ENCODE measurements at places on chromosomes 6 and 20.

DNA sequence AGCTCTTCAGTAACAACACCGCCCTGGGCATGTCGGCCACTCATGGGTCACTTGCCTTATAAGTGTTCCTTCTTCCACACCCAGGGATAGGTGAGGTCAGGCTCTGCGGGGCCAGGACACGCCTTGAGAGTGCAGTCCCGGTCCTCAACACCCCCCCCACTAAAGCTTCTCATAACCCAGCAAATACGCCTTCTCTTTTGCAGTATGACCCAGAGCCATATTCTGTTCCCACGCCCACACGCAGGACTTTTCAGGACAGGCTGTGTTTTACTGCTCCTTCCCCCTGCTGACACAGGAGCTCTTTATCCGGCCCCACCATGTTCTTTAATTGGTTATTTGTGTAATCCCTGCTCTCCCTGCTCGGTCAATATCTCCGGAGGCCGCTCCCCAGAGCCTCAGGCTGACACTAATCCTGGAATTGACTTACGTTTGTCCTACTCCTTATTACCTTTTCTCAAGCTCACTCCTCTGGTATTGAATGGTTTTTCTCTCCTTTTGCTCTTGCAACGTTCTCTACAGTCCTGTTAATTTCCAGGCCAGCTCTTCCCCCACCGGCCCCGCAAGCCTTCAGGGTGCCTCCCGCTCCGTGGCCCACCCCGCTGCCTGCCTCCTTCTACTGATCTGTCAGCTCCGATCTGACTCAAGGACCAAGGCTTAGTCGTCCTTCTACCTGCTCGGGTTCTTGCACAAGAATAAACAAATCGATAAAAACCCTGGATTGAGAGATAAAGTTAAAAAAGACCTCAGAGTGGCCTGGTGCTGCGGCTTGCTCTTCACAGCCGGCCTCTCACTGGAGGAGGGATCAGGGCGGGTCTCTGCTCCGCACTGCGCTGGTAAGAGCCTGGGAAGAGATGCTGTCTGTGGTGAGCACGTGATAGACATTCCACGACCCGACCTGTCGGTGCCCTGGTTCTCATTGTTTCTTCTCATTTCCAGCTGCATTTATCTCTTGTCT lies 357.5 kb downstream of the ZFAND3 start:
- no peak for DNase-seq

DNA sequence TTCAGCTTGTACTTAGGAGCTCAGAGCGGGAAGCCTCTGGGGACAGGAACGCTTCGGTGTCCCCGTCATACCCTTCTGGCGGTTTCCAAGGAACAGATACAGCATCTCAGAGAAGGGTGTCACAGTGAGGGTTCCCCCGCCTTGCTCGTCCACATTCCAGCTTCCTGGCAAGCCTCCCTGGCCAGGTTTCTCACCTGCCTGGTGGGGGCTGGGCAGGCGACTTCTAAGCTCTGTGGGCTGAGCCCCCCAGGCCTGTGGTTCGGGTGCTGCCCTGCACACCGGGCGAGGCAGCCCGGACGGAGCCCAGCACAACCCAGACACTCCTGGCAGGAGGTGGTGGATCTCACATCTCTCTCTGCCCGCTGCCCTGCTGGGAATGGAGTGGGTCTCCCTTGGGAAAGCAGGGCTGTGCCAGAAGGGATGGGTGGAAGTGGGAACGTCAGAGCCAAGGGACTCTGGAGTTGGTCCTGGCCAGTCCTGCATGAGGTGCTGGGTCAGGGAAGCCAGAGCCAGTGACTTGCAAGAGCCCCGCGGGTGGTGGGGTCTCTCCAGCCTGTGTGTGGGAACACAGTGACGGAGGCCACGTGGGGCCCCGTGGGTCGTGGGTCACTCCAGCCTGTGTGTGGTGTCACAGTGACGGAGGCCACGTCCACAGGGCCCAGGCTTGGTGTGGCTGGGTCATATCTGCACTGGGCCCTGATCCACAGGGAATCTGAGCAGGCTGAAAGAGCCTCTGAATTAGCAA lies 47.7 kb upstream of the SMOC2 start:
- no peak for DNase-seq

DNA sequence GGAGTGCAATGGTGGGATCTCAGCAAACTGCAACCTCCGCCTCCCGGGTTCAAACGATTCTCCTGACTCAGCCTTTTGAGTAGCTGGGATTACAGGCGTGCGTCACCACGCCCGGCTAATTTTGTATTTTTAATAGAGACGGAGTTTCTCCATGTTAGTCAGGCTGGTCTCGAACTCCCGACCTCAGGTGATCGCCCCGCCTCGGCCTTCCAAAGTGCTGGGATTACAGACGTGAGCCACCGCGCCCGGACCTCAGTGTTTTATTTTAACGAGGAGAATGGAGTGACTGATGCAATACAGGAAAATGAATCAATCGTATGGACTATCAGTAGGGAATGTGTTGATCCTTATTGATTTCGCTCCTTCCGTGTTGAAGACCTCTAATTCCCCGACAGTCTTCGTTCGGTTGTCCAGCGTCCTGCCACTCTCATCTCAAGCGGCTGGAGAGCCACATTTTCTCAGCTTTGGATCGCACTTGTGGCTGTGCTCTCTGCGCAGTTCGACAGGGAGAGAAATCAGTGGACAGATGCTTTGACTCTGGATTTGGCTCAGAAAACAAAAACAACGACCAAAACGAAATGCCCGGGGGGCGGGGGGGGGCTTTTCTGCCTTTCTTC lies 166.2 kb downstream of the TRIM27 start:
- no peak for DNase-seq

GRCh38 chr20:57612916-57613315 lies 7.3 kb downstream of the ZBP1 start:
- DNase-seq, result no peak

DNA sequence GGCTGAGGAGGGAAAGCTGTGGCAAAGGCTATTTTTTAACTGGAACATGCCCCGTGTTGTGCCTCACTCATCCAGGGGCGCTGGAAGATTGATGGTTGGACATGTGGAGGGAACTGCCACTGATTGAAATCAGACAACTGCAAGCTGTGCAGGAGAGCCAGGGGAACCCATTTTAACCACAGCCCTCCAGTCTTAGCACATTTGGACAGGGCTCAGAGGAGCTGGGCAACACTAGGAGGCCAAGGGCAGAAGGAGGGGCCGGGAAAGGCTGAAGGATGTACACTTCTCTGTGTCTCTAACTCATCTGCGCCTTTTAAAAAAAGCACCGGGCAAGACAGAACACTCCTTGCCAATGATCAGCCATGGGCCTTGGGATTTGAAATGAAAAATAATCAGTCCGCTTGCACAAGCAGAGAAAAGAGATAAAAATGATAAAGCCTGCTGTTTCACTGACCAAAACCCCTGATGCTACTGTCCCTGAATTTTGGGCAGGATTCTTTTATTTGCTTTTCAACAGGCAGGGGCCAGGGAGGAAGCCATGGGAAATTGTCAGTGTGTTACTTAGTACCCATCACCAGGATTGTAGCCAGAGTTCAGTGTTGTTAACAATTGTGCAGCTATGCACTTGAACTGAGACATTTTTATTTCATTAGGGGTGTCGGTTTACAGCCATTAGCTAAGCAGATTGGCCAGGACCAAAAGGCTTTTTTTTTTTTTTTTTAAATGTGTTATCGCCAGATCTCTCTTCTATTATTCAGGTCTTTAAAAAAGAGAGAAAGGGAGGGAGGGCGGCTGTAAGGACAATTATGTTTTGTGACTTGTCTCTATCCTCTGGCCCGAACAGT lies 109.3 kb upstream of the EYA4 start:
- DNase-seq, result no peak

GRCh38 chr20:63346131-63347080 lies 14.7 kb downstream of the CHRNA4 start:
- DNase-seq, result no peak

DNA sequence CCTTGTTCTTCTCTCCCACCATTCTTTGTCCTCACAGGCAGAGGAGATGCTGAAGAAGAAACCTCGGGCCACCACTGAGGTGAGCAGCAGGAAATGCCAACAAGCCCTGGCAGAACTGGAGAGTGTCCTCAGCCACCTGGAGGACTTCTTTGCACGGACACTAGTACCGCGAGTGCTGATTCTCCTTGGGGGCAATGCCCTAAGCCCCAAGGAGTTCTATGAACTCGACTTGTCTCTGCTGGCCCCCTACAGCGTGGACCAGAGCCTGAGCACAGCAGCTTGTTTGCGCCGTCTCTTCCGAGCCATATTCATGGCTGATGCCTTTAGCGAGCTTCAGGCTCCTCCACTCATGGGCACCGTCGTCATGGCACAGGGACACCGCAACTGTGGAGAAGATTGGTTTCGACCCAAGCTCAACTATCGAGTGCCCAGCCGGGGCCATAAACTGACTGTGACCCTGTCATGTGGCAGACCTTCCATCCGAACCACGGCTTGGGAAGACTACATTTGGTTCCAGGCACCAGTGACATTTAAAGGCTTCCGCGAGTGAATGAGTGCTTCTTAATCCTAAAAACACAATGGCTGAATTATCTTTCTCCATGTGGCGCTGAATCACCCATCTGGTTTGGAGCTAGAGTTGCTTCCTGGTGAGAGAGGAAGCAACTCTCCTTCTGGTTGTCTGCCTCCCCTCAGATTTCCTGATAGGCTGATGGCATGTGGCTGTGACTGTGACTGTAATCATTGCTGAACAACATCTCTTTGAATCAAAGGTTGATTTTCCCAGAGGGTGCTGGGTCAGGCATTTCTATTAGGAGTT lies 4.6 kb downstream of the MAD2L1BP start:
- DNase-seq, result no peak

DNA sequence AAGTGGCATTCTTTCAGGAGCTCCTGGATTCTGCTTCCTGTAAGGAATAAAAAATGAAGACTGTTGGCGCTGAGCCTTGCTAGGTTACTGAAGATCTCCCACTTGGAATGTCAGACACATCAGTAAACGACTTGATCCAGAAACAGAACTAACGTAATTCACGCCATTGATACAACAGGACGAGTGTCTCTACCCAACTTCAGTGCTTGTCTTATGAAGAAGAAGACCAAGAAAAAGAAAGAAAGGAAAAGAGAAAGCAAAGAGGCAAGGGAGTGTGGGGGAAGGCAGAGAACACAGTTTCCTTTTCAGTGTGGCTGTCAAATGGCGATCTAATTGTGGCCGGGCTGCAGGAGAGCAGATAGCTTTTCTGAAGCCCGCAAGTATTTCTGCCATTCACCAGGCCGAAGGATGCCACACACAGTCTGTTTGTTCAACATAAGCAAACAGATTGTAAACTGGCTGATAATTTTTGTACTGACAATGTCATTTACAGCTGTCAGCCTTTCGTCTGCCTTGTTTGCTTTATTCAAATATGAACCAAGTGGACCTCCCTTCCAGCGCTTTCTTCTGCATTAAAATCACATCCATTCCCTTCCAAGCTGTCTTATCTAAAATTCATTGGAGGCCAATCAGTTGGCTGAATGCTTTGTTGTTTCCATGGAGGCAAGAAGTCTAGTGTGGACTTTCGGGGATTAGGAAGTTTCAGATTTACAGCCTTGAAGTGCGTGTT lies 180.6 kb downstream of the FOXA2 start:
- no peak for DNase-seq

DNA sequence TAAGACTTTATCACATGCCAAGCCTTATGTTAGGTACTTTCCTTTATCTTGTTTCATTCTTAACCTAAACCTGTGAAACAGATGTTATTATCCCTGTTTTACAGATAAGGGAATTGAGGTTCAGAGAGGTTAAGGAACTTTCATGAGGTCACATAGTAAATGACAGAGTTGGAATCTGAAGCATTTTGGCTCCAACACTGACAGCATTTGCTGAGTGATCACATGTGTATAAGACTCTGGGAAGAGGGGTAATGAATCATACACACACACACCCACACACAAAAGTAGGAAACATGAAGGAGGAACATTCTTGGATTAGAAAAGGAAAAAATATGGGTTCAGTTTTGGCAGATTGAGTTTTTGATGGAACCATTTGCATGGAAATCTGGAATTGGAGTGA lies 212.5 kb downstream of the GJA1 start:
- DNase-seq, result no peak

- no peak for DNase-seq
Measured at GRCh38 chr20:48965189-48965910, 43.8 kb downstream of the ARFGEF2 start.

DNA sequence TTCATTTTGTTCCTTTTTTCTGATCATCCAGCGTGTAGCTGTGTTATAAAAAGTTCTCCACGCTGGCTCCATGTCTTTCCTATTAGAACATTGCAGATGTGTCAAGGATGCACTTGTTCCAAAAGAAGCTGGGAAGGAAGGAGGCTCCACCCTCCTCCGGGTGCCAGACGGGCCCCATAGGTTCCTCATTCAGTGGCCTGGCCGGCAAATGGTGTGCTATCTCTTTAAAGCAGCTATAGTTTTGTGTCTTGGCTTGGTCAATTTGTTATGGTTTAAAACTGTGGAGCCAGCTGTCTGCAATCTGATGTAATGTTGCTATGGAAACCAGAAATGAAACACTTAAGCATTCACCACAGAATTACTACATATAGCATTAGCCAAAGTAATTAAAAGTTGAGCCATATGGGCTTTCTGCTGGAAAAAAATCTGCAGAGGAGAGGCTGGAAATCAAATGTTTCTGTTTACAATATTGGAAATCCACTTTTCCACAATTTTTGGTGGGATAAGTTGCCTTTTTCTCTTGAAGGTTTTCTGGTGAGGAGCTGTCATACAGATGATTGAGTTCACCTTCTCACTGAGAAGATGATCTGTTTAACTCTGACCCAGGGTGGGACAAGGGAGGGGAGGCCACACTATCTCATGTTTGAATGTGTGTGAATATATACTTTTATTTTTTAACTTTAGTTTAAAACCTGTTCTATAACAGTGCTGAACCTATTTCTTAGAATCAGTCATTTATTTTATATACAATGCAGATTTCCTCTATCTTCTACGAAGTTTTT lies 167.4 kb downstream of the SASH1 start:
- no peak for DNase-seq

- DNase-seq, result no peak
Measured at GRCh38 chr20:20363434-20363798, 4.5 kb upstream of the INSM1 start.

- no peak for DNase-seq
Measured at GRCh38 chr6:20338156-20338555, 63.5 kb upstream of the E2F3 start.

DNA sequence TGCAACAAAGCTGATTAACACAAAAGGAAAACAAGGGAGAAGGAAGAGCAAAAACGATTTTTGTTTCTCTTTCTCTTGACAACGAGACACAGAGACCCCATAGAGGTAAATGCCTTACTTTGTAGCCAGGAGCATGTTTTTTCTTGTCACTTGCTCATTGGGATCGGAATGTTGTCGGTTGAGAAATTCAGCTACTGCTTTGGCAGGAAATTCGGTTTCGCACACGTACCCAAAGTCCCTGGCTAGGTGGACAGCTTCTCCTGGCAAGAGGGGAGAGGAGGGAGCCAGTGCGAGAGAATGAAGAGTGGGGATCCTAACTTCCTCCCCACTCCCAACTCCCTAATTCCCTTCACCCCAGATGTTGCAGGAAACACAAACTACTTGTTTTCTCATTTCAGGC lies 14.5 kb downstream of the TFAP2A start:
- no peak for DNase-seq

GRCh38 chr6:148365041-148365440 lies 22.4 kb downstream of the SASH1 start:
- no peak for DNase-seq

- no peak for DNase-seq
Measured at GRCh38 chr20:36830791-36831691, 44.9 kb upstream of the TLDC2 start.

Measured in natural killer cell treated with Interleukin-12 subunit alpha and Interleukin-12 subunit beta and Interleukin-15 and Interleukin-18, amount 100 ng/mL, for 72 hours (primary cell).